Thoracic aorta endothelial cell (primary cell): ENCODE measurements at places on chromosomes 12 and 14. TPM values are rescaled to one million over a fixed set of nuclear protein-coding genes. Genes with fewer than 3 reads are reported as not detected.

Gene PLA2G1B
- total RNA-seq = not detected in 2 replicates

Gene PAH
- total RNA-seq = not detected in 2 replicates

Gene MFAP5
- total RNA-seq = 0.13 TPM in 1 of 2 replicates, not detected in the other

Gene GPATCH2L
- total RNA-seq = 51.5 and 54.3 TPM in 2 replicates

Gene C12orf42
- not detected in 2 replicates for total RNA-seq

Gene WDR20
- 17.5 and 18.2 TPM in 2 replicates for total RNA-seq

Gene CCNB1IP1
- 35.2 and 41.4 TPM in 2 replicates for total RNA-seq

Gene CMA1
- total RNA-seq = not detected in 2 replicates

Gene ADSS1
- total RNA-seq = 1.4 and 2.3 TPM in 2 replicates

Gene ABCD2
- not detected in 2 replicates for total RNA-seq

Gene RPS6KL1
- total RNA-seq = 9.8 and 12.5 TPM in 2 replicates

Gene BICDL1
- not detected in 2 replicates for total RNA-seq

Gene MAP1LC3B2
- total RNA-seq = 0.72 and 0.93 TPM in 2 replicates

Gene DLK1
- not detected in 2 replicates for total RNA-seq

Gene SERPINA9
- total RNA-seq = not detected in 2 replicates

Gene CDK4
- 189 and 197 TPM in 2 replicates for total RNA-seq

Gene CLEC7A
- total RNA-seq = not detected in 2 replicates

Gene CLECL1
- not detected in 2 replicates for total RNA-seq

Gene HSP90AA1
- total RNA-seq = 503 and 705 TPM in 2 replicates

Gene PLBD1
- total RNA-seq = 0.40 and 1.0 TPM in 2 replicates

Gene VASH1
- total RNA-seq = 52.8 and 54.5 TPM in 2 replicates

Gene GPRC5D
- not detected in 2 replicates for total RNA-seq

Gene NAB2
- 8.3 and 9.8 TPM in 2 replicates for total RNA-seq

Gene PRKD1
- total RNA-seq = 10.1 and 10.8 TPM in 2 replicates

Gene BHLHE41
- total RNA-seq = 0.07 and 0.53 TPM in 2 replicates

Gene TPH2
- not detected in 2 replicates for total RNA-seq

Gene HAL
- total RNA-seq = under 0.01 and 0.29 TPM in 2 replicates

Gene RPGRIP1
- total RNA-seq = not detected in 2 replicates

Gene DPY19L2
- total RNA-seq = 2.8 and 3.0 TPM in 2 replicates

Gene APOF
- not detected in 2 replicates for total RNA-seq

Gene KRT3
- total RNA-seq = not detected in 2 replicates

Gene CLEC4C
- not detected in 2 replicates for total RNA-seq

Gene AICDA
- total RNA-seq = not detected in 2 replicates

Gene IAPP
- not detected in 2 replicates for total RNA-seq

Gene CLEC4D
- not detected in 2 replicates for total RNA-seq

Gene SELPLG
- 0.22 and 0.27 TPM in 2 replicates for total RNA-seq

Gene LRRK2
- 3.6 and 4.5 TPM in 2 replicates for total RNA-seq

Gene LRRC10
- not detected in 2 replicates for total RNA-seq

Gene DDHD1
- 23.4 and 31.0 TPM in 2 replicates for total RNA-seq
